Hematopoietic multipotent progenitor cell treated with erythropoietin and hydrocortisone succinate and interleukin-3 and kit ligand, for 8 days (in vitro differentiated cells): ENCODE measurements at places on chromosomes 12 and 14.
A peak's percentile ranks its signal among the peaks of the same experiment; 100 is the strongest.

GRCh38 chr12:133130808-133131128, 341 bp downstream of the ZNF10 start:
- DNase-seq = no peak

DNA sequence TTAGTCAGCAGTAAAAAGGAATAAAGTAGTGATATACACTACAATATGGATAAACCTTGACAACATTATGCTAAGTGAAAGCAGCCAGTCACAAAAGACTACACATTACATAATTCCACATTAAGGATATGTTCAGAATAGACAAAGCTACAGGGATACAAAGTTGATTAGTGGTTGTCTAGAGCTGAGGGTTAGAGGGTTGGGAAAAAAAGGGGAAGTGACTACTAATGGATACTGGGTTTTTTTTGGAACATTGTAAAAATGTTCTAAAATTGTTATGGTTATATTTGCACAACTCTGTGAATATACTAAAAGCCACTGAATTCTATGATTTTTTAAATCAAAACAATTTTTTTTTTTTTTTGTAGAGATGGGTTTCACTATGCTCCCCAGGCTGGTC, 4.8 kb upstream of the NGDN start:
- no peak for DNase-seq

- no peak for DNase-seq
Observed at GRCh38 chr12:90915353-90915752, 39.6 kb downstream of the CCER1 start.

DNA sequence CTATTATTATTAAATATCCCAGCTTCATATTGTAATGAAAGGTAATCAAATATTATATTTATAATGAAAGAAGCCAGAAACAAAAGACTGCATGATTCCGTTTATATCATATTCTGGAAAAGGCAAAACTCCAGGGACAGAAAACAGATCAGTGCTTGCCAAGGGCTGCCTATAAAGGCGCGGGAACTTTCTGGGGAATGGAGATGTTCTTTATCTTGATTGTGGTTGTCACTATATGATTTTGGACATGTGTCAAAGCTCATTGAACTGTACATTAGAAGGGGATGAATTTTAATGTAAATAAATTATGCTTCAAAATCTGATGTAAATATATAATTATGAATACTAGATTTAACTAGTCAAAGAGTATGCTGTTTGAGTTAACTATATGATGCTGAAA, 115.4 kb upstream of the KRAS start:
- no peak for DNase-seq

GRCh38 chr12:55072083-55072482, 52.3 kb downstream of the NEUROD4 start:
- peak; percentile 84 for DNase-seq

GRCh38 chr12:28014196-28014595, 41.7 kb upstream of the PTHLH start:
- DNase-seq = no peak
